Globus pallidus (tissue), 1 donor: ENCODE measurements at places on chromosomes 7 and 10.

DNA sequence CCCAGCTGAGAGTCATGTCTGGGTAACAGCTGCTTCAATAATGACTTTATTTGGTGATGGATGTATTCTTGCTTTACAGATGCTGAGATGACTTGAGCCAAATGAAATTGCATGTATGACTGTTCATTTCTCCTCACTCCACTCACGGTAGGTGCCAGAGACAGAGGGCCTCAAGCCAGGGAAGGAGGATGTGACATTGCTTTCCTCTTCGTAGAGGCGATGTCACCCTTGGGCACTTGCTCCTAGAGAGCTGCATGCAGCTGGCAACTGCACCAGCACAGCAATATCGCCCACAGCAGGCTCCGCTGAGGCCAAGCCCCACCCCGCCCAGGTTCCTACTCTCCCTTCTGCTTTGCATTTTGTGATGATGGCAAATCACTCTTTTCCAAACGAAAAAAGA is 116.6 kb upstream of the AOAH start:
- DNase-seq, result no peak

DNA sequence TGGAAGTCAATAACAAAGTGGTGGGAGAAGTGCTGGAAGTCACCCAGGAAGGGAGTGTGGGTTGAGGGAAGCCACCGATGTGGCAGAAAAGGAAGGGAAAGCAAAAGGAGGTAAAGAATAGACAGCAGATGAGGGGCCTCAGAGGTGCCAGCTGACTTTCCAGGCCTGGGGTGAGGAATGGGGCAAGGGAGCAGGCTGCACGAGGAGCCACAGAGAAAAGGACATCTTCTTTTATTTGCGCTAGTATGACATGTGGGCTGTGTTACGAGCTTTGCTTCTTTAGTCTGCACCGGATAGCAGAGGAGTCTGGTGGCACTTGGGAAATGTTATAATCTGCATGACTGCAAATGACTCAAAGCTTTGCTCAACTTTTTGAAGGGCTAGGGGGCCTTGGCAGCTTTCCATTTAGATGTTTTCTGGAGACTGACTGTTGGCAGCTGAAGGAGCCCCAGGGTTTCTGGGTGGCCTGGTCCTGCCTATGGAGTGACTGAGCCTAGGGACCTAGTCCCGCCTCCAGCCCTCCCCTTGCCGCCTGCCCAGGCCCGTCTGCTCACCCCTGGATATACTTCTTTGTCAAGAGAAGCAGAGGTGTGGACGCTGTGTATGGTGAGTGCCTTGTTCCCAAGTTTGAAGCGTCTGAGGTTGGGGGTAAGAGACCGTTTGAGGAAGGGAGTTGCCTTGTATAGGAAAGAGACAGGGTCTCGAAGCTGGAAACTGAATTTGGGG is 5.1 kb downstream of the PRXL2A start:
- DNase-seq, result no peak

DNA sequence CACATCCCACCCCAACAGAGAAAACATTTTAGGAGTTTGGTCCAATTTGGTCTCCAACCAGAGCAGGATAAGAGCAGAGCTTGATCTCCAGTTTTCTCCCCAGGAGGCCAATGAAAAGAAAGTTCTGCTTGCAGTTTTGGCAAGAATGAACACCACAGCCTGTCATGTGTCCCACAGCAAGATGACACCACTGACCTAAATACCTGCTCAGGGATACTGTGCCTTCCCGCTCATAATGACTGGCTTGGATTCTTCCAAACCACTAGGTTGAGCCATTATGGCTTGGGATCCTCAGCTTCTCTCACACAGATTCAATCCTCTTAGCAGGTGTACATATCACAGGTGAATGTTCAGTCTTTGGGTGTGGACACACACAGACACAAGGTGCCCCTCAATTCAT is 53.3 kb downstream of the C10orf90 start:
- DNase-seq, result no peak

DNA sequence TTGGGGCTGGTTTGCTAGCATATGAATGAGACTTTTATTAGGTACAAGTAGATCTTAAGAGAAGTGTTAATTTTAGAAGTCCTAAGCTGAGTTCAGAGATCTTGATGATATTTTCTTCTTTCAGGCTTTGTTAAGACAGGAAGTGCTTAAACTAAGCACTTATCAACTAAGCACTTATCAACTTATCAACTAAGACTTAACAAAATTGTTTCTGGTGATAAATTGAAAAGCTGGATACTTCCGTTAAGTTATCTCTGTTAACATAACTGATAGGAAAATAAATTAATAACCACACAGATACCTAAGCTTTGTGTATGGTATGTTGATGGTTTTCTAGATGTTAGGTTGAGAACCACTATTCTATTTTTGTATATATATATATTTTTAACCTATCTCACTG is 113.7 kb downstream of the PHTF2 start:
- DNase-seq, result no peak

DNA sequence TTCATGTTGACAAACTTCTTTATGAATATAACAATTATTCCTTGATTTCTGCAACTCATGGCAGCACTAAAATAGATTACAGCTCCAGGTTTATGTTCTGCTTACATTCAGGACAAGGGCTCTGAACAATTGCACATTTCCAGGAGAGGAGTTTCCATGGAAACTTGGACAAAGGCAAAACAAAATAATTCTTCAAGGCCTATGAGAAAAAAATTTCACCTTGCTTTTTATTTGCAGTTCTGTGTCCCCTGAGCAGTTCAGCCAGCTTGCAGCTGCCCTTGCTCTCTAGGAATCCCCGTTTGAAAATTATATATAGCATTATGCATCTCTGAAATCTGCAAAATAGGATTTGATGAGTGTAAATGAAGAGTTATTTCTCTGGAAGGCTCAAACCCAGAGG is 71.7 kb downstream of the ARL4A start:
- no peak for DNase-seq

- DNase-seq, result peak; percentile 50
Measured at GRCh38 chr7:25216837-25217236, 11.4 kb downstream of the NPVF start.

GRCh38 chr7:118153551-118154177 is 30.3 kb upstream of the LSM8 start:
- DNase-seq, result peak; percentile 11

- peak; percentile 75 for DNase-seq
Measured at GRCh38 chr7:42910306-42910705, 1.6 kb downstream of the C7orf25 start.

DNA sequence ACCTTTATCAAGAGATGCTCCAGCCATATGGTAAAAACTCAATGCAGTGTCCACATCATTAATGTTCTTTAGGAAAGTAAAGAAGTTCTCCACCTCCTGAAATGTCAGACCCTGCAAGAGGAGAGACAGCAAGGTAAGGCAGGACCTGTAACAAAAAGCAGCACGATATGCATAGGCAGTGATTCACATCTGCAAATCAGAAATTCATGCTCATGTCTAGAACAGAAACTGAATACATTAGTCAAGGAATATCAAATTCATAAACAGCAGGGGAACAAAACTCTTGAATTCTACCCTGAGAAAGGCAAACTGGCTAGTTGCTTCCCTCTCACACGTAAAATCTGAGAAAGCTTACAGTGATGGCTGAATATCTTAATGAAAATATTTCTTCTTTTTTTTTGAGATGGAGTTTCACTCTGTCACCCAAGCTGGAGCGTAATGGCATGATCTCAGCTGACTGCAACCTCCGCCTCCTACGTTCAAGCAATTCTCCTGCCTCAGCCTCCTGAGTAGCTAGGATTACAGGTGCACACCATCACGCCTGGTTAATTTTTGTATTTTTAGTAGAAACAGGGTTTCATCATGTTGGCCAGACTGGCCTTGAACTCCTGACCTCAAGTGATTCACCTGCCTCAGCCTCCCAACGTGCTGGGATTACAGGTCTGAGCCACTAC is 53.3 kb upstream of the DNAJB12 start:
- no peak for DNase-seq

GRCh38 chr7:83032195-83032594 is 130.5 kb downstream of the PCLO start:
- no peak for DNase-seq

GRCh38 chr10:5748394-5748803 is 63.8 kb downstream of the TASOR2 start:
- peak; percentile 3 for DNase-seq

DNA sequence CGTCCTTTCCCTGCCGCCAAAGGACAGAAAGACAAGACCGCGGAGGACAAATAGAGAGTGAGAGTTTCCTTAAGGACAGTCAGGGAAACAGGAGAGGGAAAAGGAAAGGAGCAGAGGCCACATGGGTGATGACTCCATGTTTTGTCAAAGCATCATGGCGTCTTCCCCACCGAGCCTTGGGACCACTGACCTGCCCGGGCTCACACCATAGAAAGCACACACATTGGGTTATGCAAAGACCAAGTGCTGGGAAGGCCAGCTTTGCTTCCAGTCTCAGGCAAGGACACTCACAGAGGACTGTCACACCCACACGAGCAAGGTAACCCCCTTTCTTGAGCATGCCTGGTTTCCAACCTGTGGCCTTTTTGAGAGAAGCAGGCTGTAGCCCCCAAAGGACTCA is 23.3 kb upstream of the HABP2 start:
- DNase-seq, result no peak

- no peak for DNase-seq
Measured at GRCh38 chr7:129122751-129123509, 21.6 kb upstream of the TSPAN33 start.

- DNase-seq, result no peak
Measured at GRCh38 chr10:86785037-86785436, 28.6 kb downstream of the BMPR1A start.

DNA sequence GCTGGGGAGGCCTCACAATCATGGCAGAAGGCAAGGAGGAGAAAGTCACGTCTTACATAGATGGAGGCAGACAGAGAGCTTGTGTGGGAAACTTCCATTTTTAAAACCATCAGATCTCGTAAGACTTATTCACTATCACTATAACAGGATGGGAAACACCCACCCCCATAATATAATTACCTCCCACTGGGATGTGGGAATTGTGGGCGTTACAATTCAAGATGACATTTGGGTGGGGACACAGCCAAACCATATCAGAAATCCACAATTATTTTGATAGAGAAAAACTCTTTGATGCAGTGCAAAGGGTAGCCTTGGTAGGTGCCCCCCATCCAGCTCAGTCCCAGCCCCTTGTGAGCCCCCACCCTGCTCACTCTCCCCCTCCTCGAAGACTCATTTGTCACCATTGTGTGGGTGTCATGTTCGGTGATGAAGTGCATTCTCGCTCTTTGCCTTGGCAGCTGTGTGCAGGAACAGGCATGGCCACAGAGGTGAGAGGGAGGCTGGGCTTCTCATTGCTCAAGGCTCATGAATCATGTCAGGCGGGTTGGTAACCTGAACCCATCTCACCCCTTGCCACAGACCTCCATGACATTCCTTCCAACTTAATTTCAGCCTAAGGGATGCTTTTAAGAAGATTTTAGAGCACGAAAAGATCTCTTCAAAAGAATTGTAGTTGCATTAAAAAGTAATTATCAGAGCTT is 75.9 kb downstream of the BUB3 start:
- DNase-seq, result no peak

GRCh38 chr10:83917537-83918506 is 221.5 kb upstream of the GHITM start:
- DNase-seq, result peak; percentile 18

GRCh38 chr7:1639071-1639470 is 31.0 kb upstream of the ELFN1 start:
- DNase-seq, result no peak

GRCh38 chr7:132743974-132744373 is 167.7 kb upstream of the PLXNA4 start:
- no peak for DNase-seq

GRCh38 chr10:97689559-97690020 is 2.5 kb upstream of the AVPI1 start:
- DNase-seq, result no peak

DNA sequence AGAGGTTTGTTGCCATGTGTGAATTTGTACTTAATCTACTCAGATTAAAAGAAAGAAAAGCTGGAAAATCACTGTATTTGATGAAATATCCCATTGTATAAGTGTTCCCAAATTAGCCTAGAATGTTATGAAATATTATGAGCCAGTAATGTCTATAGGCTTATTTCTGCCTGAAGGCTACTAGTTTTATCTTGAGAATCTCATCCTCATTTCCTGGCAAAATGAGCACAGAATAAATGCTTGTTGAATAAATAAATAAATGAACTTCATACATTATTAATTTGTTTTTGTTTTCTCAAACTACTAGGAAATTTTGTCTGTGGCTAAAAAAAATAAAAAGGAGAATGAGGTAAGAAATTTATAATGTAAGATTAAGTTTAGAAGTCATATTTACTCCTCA is 25.5 kb downstream of the HELLS start:
- no peak for DNase-seq

DNA sequence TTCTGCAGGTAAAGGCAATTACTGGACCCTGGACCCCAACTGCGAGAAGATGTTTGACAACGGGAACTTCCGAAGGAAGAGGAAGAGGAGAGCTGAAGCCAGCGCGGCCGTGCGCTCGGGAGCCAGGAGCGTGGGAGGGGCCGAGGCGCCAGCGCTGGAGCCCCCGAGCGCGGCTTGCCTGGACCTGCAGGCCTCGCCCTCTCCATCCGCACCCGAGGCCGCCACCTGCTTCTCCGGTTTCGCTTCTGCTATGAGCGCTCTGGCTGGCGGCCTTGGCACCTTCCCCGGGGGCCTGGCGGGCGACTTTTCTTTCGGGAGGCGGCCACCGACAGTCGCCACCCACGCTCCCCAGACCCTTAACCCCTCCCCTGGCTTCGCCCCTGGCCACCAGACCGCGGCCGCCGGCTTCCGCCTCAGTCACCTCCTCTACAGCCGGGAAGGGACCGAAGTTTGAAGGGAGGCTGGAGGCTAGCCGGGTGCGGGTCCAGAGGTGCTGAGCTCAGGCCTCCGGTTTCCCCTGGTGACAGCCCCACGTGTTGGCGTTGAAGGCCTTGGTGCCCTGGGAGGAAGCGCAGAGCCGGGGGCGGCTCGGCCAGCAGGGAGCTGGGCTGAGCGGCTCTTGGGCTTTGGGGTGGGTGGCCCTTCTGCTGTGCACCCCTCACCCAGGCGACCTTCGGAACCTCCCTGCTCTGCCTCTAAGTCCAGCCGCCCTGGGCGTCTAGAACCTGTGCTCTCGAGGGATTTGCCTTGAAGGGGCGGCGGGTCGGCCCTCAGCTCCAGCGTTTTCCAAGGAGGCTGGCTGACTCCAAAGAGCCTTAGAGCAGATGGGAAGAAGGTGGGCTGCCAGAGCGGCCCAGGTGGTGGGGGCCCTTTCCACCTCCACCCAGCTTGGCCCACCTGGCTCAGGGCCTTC is 1.8 kb downstream of the FOXI2 start:
- DNase-seq, result no peak

DNA sequence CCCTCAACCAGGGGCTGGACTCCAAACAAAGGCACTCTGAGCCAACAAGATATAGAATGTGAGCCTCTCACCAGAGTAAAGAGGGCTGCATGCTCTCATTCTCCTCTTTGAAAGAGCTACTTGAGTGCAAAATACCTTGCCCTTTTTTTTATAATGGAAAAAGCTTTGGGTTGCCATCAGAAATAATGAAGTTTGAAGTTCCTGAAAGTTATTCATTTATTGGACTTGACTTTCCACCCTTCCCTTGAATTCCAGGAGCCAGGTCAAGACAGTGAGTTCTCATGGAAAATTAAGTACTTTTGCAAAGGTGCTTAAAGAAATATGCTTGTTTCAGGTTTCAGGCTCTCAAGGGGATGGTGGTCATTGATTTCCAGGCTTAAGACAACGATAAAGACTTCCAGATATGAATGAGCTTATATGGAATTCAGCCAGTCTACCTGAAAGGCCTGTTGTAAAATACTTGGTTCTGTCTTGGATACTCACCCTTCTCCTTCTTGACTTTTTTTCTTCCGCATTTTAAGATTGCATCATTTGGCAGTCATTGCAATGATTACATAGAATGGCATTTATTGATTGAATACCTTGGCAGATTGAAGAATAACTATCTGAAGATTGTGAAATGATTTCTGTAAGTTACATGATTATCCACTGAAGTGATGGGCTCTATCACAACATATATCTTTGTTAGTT is 696.4 kb downstream of the INHBA start:
- DNase-seq, result no peak
